ENCODE measurements at places on chromosomes 4 and X.

- DNase-seq, result peak; percentile 19
These were observed 122.4 kb upstream of the NAP1L5 start for GRCh38 chr4:88819818-88820697.

- no peak for DNase-seq
These were observed 970.4 kb downstream of the RPA4 start for GRCh38 chrX:97854086-97854485.

- no peak for DNase-seq
These were observed at the start of gene CCDC120 for GRCh38 chrX:49058794-49059193. Gene CCDC120 (plus strand): TSS chrX:49058999. CDS start chrX:49062042, 3,043 bp downstream.

GRCh38 chrX:133314281-133314680, 96.1 kb upstream of the TFDP3 start:
- no peak for DNase-seq

DNA sequence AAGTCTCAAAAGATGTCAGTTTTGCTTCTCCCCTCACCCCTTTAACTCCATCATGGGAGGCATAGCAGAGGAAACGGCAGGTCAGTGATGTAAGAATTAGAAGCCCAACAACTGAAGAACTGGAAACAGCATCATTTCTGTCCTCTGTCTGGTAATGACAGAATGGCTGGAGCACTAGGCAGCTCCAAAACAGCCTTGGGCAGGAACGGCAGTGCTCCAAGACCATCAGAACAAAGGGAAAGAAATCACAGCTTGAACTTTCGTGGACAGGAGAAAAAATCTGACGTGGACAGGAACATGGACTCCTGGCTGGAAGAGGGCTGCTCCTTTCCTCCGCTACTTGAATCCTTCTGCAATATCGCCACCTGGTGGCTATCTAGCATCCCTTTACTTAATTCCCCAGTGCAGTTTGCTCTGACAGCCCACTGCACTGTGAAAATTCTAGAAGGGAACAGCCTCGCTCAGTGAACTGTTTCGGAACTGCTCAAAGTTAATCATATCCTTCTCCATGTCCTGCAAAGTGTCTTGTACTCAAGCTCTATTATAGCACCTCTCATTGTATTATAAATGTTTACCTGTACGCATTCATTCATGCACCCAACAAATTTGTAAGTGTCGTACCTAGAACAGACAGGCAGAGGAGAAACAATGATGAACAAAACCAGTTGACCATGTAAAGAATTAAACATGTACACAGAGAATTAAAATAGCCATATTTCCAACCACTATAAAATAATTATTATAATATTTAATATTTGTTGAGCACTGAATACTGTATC, 20.4 kb downstream of the SLC25A53 start:
- DNase-seq, result peak; percentile 62

DNA sequence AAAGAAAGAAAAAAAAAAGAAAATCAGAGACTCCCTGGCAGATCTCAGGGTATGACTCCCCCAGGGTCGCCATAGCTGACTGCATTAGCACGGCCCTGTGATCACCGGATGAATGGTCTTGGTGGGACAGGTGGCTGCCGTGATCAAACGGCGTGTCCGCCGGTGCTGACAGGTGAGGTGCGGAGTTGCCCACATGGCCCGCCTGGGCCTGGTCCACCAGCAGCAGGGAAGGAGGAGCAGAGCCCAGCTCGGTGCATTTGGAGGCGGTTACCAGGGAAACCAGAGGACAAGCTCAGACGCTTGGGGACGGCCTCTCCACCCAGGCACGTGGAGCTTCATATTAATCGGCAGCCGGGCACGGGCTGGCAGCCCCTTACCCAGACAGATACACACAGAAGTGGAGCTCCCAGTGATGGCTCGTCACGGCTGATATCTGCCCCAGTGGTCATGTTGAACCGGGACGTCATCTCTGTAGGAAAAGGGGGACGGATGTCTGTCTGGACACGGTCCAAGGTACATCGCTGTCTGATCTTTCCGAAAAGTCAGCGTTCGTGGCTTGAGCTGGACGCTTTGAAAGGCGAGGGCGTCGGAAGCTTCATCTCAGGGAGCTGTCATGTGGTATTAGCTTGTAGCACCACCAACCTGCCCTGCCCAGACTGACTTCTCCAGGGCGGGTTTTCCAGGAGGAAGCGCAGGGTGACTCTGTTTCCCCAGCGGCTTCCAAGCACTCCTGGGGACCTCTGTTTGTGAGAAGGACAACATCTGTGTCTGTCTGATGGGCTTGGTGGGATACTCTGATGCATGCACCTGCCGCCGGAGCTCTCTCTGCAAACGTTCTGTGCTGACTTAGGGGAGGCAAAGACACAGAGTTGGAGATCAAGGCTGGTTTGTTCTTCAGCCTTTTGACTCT, 180.7 kb downstream of the CRLF2 start:
- DNase-seq, result no peak

DNA sequence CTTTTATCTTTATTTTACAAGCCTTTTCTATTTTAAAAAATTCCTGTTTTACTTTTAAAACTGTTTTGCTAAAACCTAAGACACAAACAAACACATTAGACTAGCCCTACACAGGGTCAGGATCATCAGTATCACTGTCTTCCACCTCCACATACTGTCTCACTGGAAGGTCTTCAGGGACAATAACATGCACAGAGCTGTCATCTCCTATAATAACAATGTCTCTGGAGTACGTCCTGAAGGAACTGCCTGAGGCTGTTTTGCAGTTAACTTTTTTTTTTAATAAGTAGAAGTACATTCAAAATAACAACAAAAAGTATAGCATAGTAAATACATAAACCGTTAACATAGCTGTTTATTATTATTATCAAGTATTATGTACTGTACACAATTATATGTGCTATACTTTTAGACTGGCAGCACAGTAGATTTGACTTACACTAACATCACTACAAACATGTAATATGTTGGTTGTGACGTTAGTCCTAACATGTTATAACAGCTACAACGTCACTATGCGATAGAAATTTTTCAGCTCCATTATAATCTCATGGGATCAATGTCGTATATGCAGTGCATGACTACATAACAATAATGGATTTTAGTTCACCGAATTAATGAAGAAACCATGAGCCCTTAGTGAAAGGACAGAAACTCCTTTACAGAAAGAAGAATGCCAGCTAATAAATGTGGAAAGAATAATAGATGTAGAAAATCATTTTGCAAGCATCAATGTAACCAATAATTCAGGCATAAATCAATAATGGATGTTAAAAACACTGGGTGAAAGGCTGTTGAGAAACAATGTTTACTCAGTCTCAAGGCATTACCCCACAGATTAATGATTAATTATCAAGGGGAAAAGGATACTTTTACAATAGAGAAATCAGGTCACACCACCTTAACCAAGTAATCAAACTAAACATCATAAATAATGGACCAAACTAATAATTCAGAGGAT, 49.2 kb downstream of the FBXW7 start:
- DNase-seq, result no peak

- DNase-seq, result no peak
These were observed 18.5 kb downstream of the CLGN start for GRCh38 chr4:140408974-140409373.

GRCh38 chr4:80035336-80035735, 37.7 kb downstream of the ANTXR2 start:
- DNase-seq, result no peak

- no peak for DNase-seq
These were observed 84.9 kb upstream of the SPANXB1 start for GRCh38 chrX:140917354-140918115.

GRCh38 chr4:129077326-129077725, 16.0 kb downstream of the SCLT1 start:
- DNase-seq, result no peak

GRCh38 chrX:19179389-19179788, 57.1 kb upstream of the ADGRG2 start:
- DNase-seq, result no peak

- no peak for DNase-seq
These were observed 60.5 kb upstream of the C1GALT1C1 start for GRCh38 chrX:120690344-120690743.

GRCh38 chr4:130293692-130294091, 1197.7 kb downstream of the C4orf33 start:
- no peak for DNase-seq

- DNase-seq, result no peak
These were observed 2.1 kb downstream of the JAKMIP1 start for GRCh38 chr4:6198278-6198677.

GRCh38 chr4:167021545-167022155, 212.6 kb downstream of the SPOCK3 start:
- DNase-seq, result peak; percentile 22

DNA sequence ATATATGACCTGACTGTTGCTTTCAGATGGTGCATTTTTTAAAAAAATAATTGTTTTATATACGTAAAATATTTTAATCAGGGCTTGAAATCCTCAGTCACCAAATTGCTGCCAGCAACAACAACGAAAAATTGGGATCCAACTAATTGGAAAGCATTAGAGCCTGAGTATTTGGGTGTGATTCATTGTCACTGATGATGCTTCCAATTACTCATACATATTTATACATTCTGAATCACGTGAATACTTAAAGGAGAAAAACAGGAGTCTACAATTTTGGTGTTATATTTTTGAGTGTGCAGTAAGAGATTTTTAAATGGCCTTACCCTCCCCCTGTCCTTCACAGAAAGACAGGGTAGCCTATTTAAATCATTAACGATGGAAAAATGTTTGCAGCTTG, 765.6 kb upstream of the TENM3 start:
- no peak for DNase-seq

GRCh38 chrX:121987163-121987562, 939.8 kb downstream of the GLUD2 start:
- no peak for DNase-seq

GRCh38 chr4:29046186-29046585, 1674.0 kb upstream of the PCDH7 start:
- DNase-seq, result no peak

DNA sequence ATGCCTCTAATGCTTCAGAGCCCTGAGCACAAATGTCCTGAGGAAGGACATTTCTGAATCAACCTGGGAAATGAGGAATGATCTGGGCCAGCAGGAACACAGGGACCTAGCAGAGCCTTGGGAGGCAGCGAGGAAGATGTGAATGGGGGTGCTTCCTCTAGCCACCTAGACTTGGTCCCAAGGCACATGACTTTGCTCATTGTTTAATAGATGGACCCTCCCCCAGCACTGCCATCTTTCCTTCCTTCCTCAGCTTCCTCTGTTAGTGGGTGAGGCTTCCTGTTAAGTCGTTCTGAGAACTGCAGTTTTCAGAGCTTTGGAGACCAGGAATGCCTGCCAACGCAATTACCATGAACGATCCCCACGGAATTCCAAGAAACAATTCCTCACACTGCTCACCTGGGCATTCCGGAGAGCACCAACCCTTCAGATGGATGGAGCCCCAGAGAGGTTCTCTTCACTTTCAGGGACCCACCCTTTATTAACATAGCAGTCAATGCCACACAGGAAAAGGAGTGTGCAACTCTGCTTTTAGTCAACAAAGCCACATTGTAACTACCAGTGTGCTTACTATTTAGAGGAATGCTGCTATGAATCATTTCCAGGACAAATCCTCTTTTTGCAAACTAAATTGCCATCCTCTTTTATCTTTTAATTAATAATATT, 48.5 kb upstream of the STIM2 start:
- peak; percentile 49 for DNase-seq

Data from CD4-positive, CD25-positive, alpha-beta regulatory T cell (primary cell).